Muscle of leg (tissue), 16 donors: ENCODE measurements at places on chromosomes 3 and 15.
A peak's percentile ranks its signal among the peaks of the same experiment; 100 is the strongest.

DNA sequence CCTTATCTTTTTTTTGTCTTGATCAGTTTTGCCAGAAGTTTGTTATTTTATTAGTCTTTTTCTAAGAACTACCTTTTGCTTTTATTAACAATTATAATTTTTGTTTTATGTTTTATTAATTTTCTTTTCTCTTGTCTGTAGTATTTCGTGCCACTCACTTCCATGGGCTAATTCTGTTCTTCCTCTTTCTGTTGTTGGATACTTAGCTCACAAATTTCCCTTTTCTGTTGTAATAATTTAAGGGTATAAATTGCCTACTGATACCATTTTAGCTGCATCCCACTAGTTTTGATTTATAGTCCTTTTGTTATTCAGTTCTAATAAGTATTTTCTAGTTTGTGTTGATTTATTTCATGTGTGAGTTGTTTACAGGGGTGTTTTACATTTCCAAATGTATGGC, 48.6 kb downstream of the SNRK start:
- no peak for DNase-seq

DNA sequence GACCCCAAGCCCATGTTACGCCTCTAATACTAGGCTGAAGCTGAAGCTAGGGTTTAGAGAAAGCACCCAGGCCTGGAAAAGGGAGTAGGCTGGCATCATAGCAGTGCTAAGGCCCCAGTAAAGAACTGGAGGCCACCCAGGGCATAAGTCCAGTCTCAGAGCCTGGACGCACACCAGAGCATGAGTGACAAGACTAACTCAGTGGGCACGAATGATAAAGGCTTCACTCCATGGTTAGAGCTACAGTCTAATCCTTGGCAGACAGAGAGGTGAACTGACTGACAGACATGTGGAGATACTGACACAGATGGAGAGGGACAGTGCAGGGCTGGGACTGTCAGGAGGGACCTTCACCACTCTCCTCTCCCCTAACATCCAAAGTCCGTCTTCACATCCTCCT, 139.8 kb downstream of the KCNMB2 start:
- no peak for DNase-seq

DNA sequence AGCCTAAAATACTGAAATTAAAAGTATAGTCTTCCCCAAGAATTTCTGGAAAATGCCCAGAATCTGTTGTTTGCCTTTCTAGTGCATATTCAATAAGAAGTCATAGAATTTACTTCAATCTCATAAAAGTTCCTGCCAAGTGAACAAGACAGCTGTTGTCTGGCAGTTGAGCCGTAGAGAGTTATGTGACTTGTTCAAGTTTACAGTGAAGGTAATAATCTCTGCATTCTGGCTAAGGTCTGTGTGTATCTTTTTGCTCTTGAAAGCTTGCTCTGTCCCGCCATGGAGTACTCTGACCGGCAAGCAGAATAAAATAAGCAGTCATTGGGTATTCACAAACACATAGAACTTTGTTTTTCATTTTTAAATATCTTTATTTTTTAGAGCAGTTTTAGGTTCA, 77.8 kb downstream of the GHSR start:
- DNase-seq, result peak; percentile 67

- DNase-seq, result no peak
Measured at GRCh38 chr15:66848686-66849392, 146.8 kb downstream of the SMAD6 start.

GRCh38 chr3:148178503-148178902, 519.2 kb upstream of the AGTR1 start:
- DNase-seq, result no peak

DNA sequence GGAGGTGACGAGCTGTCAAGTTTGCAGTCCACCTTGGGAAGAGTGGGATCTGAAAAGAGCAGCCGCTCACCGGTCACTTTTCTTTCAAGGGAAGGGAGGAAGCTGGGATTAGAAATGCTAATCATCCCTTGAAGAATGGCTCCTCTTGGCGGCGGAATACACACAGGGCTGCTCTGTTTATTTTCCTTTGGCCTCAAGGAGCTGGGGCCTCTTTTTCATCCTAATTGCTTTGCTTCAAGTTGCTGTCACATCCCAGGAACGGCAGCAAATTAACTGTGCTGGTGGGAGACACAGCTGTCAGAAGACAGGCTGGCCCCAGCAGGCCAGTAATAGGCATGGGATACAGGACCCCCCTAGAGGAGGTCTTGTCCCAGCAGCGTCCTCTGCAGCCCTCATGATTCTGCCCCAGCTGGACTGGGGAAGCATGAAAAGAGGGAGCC, 6.7 kb downstream of the KBTBD13 start:
- no peak for DNase-seq

DNA sequence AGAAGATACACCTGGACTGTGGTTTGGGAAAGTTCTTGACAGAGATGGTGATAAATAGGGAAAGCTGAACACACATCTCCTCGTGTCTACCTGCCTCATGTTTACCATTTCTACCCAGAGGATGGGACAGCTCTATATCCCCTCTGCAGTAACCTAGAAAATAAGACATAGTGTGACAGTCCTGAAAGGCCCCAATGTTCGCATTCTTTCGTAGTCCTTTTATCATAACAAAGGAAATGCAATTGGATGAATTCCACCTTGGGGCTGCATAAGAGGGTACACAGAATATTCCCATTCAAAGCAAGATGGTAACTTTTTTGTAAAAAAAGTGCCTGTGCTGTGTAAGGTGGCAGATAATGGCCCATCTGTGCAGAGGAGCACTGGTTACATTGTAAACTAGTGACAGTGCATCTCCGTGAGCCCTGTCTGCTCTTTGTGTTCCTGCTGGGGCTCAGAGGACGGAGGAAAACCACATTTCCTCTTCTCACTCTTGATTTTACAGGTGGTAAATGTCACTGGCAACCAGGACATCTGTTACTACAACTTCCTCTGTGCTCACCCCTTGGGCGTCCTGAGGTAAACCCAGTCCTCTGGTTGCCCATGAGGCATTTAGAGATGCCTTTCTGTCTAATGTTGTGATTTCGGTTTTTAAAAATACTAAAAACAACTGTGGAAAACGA, 74.3 kb downstream of the SIDT1 start:
- no peak for DNase-seq

DNA sequence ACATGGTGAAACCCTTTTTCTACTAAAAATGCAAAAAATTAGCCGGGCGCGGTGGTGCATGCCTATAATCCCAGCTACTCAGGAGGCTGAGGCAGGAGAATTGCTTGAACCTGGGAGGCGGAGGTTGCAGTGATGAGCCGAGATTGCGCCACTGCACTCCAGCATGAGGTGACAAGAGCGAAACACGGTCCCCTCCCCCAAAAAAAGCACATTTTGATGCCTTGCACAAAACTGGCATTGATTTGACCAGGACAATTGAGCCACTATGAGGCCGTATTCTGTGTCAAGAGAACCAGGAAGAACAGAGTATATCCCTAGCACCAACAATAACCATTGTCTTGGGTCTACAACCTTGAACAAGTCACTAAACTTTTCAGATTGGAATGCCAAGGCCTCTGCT, 50.6 kb downstream of the SH3BP5 start:
- no peak for DNase-seq

DNA sequence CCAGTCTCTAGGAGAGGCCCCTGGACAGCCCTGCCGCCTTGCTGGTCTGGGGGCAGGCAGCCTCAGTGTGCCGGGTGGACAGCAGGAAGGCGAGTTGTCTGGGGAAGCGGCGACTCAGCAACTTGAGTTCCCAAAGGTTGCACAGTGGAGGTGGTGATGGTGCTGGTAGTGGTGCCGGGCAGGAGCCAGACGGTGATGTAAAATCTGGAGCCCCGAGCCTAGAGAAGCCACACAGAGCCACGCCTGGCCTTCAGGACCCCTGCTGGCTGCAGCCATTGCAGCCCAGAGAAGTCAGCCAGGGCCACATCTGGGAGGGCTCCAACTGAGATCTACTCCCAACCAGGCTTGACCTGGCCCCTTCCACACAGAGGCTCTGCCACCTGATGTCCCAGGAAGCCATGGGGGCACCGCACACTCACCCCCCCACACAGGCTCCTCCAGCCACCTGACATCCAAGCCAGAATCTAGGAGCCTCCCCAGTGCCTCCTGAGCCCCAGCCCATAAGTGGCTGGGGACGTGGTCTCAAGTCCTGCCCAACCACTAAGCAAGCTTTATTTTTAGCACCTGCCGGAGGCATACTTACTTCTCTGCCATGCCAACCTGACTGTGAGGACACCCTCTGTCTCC, 8.8 kb downstream of the C3orf22 start:
- no peak for DNase-seq

DNA sequence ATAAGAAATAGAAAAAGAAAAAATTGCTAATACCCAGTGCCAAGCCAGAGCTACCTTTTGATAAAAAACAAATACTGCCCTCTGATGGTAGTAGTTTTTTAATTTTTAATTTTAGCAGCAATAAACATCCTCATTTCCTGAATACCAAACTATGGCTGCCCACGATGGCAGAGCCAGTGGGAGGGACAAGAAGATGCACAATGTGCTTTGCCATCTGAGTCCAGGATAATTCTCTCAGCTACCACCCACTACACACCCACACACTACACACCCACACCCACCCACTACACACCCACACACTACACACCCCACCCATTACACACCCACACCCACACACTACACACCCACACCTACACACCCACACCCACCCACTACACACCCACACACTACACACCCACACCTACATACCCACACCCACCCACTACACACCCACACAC, 17.8 kb downstream of the CEP19 start:
- DNase-seq, result no peak

DNA sequence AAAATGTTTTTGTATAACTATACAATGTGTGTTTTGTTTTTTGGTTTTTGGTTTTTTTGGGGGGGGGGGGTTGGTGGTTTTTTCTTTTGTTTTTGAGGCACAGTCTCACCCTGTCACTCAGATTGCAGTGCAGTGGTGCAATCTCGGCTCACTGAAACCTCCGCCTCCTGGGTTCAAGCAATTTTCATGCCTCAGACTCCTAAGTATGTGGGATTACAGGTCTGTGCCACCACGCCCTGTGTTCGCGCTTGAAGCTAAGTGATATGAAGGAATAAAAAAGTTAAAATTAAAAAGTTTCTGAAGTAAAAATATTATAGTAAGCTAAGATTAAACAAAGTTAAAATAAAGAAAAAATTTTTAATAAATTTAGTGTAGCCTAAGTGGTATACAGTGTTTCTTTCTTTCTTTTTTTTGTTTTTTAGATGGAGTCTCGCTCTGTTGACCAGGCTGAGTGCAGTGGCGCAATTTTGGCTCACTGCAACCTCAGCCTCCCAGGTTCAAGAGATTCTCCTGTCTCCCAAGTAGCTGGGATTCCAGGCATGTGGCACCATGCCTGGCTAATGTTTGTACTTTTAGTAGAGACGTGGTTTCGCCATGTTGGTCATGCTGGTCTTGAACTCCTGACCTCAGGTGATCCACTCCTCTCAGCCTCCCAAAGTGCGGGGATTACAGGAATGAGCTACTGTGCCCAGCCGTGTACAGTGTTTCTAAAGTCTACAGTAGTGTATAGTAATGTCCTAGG, 53.9 kb upstream of the TEX55 start:
- DNase-seq, result no peak

- no peak for DNase-seq
Measured at GRCh38 chr3:55185380-55185779, 257.5 kb upstream of the LRTM1 start.
